ENCODE measurements at places on chromosomes 1 and 21.

- no peak for DNase-seq
Measured at GRCh38 chr1:3079381-3080052, 10.5 kb downstream of the PRDM16 start.

GRCh38 chr1:90007979-90008404 is 13.1 kb downstream of the ZNF326 start:
- no peak for DNase-seq

GRCh38 chr1:213444224-213444623 is 393.2 kb downstream of the RPS6KC1 start:
- no peak for DNase-seq

DNA sequence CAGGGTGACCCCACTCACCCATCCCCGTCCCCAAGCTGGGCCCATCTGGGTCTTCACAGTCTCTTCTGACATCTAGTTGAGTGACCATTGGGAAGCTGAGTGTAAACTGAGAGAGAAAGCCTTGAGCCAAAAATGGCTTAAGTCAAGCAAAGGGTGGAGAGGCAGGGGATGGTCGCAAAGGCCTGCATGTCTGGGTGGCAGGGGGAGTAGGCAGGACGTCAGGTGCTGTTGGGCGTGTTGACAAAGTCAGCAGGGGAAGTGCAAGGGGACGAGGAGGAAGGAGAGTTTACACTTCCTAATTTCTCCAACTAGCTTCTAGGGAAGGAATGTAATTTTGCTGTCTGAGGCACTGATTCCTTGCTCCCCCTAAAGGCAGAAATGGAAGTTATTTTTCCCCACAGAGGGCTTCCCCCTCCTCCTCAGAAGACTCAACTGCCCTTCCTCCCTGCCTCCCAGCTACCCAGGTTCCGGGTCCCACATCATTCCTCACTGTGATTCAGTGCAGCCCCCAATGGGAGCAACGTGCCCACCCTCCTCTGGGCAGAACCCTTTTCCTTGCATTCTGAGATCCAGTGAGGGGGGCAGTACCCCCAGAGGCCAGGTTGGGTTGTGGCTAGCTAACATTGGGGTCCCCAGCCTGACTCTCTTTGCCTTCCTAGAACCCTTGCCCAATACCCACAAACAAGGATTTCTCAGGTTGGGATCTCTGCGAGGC is 1.2 kb upstream of the ADORA1 start:
- DNase-seq = no peak

DNA sequence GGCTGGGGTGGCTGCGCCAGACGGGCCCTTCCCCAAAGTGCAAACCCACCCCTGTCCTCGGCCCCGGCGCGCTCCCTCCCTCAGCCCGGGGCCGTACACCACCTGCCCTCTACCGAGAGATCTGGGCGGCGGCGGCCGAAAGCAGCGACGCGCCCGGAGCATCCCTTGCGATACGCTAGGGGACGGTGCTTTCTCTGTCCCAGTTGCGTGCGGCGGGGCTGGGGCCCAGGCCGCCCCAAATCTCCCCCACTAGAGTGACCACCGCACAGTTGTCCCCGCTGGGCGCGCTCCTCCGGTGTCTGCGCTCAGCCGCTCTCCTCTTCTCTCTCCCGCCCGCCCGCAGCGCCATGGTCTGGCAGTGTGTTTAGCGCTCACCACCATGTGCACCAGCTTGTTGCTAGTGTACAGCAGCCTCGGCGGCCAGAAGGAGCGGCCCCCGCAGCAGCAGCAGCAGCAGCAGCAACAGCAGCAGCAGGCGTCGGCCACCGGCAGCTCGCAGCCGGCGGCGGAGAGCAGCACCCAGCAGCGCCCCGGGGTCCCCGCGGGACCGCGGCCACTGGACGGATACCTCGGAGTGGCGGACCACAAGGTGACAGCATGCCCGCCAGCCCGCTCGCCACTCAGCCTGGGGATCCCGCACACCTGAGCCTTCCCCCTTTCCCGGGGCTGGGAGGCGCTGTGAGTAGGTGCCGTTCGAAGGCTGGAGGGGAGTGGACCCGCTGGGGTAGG is 1.0 kb downstream of the ST6GALNAC5 start:
- DNase-seq = no peak

- no peak for DNase-seq
Measured at GRCh38 chr1:4634793-4635406, 19.5 kb upstream of the AJAP1 start.

DNA sequence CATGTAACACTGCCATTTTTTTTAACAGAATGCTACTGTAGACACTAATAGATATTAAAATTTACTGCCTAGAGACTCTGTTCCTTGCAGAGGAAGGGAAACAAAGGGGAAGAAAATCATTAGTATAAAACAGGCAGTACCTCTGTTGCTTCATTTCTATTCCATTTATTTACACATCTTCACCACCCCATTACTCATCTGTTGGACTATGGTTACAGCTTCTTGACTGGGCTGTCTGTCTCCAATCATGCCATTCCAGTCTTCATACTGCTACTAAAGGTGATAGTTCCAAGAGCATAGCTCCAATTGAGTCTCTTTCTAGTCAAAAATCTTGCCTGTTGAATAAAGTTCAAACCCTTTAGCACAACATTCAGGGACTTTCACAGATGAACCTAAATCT is 22.2 kb upstream of the GPR25 start:
- no peak for DNase-seq

DNA sequence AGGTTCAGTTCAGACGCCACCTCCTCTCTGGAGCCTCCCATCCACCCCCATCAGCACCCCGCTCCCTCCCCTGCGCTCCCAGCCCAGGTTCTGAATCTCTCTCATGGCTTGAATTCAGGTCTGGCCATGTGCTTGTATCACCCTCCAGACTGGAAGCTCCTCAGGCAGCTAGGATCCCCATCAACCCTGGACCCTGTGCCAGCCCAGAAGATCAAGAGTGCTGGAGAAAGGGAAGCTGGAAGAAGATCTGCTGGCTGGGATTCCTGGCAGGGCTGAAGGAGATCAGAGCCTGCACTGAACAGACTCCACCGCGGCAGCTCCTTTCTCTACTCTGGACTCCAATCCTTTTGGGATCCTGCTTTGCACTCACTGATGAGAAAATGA is 11.7 kb upstream of the TINAGL1 start:
- no peak for DNase-seq

GRCh38 chr21:45865106-45865835 is 116.3 kb upstream of the COL6A1 start:
- no peak for DNase-seq

DNA sequence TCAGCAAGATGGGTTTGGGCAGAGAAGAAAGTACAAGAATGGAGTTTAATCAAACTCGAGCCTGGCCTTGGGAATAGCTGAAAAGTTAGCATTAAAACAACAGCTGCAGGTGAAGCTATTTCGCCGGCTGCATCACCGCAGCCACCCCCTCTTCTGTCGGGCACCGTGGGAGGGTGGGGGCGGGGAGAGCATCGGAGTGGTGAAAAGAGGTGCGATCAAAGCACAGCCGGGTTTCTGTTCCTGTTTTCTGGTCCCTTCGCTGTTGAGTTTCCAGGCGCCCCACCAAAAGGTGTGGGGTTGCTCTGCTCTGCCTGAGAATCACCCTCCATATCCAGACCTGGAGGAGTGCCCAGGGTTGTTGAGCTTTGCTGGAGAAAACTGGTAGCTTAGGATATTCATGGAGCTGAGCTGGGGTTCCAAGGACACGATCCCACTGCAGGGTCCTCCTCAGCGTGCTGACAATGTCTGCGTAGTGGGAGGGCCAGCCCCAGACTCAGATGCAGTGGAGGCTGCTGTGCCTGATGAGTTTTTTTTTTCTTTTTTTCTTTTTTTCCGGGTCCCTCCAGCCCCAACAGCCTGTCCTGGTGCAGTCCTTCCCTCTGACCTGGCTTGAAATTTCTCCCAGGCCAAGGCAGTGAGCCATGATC is 127.5 kb upstream of the C1orf174 start:
- no peak for DNase-seq

- no peak for DNase-seq
Measured at GRCh38 chr1:180270530-180271271, 40.6 kb downstream of the LHX4 start.

- DNase-seq = no peak
Measured at GRCh38 chr1:221327954-221328353, 413.9 kb downstream of the DUSP10 start.

DNA sequence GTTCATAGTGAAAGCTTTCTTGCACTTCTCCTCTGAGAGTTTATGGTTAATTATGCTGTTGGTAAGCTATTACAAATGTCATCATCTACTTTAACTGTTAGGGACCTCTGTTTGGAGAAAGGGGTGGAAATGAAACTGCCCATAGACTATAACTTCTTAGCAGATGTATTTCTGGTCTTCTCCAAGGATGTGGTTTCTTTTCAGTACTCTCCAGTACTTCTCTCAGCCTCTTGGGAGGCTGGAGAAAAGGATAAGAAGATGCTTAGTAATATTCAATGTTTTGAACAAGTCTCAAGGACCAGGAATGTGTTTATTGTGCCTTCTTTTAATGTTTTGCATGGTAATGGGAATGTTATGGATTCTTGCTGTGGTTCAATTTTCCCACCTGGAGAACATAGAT is 60.4 kb downstream of the LAMC2 start:
- no peak for DNase-seq

GRCh38 chr1:39409055-39409816 is 82.2 kb upstream of the BMP8A start:
- no peak for DNase-seq

DNA sequence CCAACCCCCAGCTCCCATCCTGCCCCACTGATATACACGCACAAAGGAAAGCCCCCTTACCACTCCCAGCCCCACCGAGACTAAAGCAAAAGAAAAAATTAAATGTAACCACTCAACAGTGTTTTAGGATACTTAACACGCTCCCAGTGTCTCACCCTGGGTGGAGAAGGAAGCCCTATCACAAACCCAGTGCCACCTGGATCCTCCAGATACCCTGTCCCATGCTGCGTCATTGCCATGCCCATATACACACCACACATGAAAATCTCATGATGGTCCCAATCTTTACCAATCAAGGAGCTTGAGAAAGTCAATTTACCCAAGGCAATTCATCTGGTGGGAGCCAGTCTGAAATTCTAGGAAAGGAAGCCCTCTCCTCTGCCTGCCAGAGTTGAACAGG is 11.2 kb downstream of the KIAA1614 start:
- no peak for DNase-seq

GRCh38 chr1:193626695-193627094 is 440.3 kb upstream of the B3GALT2 start:
- DNase-seq = no peak

GRCh38 chr1:166129006-166129405 is 37.8 kb downstream of the FAM78B start:
- DNase-seq = no peak

GRCh38 chr1:222087221-222087920 is 345.5 kb upstream of the DUSP10 start:
- no peak for DNase-seq

DNA sequence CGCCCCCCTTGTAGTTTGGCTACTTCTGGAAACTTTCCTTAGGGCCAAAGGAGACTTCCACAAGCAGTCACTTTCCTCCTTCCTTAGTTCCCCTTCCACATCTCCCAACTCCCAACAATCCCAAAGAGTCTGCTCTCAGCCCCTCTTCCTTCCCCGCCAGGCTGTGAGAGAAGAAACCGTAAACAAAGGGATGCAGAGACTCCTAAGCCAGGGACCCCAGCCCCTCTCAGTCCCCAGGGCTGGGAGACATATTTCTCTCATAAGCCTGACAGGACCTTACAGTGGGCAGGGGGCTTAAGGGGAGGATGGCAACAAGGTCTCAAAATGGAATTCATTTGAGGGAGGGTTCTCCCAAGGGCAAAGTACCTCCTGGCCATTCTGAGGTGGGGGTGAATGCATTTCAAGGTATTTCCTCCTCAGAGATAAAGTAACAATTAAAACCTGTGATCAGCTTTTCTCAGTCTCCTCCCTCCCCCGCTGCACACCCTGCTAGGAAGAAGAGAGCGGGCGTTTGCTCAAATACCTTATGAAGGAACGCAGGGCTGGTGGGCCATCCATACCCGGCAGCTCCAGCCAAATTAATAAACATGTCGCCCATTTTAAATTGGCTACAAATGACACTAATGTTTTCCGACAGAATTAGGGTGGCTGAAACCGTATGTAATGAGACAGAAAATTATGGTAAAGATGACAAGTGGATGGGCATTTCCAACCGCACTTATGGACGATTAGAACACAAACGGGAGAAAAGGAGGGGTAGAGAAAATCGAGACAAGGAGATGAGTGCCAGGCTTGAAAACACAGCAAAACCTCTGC is 4.0 kb downstream of the BARHL2 start:
- no peak for DNase-seq

DNA sequence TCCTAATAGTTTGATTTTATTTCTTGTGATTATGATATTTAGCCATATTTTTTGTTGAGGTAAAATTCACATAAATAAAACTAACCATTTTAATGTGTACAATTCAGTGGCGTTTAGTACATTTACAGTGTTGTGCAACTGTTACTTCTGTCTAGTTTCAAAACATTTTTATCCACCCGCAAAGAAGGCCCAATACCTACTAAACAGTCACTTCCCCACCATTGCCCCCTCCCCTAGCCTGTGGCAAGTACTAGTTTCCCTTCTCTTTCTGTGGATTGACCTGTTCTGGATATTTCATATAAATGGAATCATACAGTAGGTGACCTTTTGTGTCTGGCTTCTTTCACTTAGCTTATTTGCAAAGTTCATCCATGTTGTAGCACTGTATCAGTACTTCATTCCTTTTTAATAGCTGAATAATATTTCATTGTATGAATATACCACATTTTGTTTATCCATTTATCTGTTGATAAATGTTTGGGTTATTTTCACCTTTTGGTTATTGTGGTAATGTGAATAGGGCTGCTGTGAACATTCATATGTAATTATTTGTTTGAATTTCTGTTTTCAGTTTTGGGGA is 4.1 kb downstream of the FLVCR1 start:
- no peak for DNase-seq

DNA sequence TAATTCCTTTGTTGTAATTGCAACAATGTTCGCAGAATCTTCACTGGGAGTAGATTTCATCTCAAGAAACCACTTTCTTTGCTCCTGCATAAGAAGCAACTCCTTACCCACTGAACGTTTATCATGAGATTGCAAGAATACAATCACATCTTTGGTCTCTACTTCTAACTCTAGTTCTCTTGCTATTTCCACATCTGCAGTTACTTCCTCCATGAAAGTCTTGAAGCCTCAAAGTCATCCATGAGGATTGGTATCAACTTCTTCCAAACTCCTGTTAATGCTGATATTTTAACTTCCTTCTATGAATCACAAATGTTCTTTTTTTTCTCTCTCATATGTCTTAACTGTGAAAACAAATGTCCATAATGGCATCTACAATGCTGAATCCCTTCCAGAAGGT is 118.6 kb upstream of the RAB4A start:
- DNase-seq = no peak

DNA sequence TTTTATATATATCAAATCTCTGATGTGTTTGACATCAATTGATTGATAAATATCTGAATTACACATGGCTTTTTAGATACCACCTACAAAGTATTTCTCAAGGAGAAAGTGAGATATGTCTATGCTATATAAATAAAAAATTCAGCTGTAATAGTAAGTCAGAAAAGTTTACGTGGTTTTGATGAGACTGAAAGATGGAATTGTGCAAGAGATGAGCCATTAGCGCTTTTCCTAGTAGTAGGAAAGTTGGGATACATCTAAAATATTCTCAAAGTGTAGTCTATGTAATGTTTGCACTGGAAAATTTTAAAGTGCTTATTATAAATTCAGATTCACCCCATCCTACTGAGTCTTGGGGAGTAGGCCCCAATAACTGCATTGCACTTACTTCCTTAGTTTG is 49.1 kb downstream of the SGIP1 start:
- no peak for DNase-seq
